Effector memory CD8-positive, alpha-beta T cell (primary cell): ENCODE measurements at places on chromosomes 3 and 15.
A peak's percentile ranks its signal among the peaks of the same experiment; 100 is the strongest.

DNA sequence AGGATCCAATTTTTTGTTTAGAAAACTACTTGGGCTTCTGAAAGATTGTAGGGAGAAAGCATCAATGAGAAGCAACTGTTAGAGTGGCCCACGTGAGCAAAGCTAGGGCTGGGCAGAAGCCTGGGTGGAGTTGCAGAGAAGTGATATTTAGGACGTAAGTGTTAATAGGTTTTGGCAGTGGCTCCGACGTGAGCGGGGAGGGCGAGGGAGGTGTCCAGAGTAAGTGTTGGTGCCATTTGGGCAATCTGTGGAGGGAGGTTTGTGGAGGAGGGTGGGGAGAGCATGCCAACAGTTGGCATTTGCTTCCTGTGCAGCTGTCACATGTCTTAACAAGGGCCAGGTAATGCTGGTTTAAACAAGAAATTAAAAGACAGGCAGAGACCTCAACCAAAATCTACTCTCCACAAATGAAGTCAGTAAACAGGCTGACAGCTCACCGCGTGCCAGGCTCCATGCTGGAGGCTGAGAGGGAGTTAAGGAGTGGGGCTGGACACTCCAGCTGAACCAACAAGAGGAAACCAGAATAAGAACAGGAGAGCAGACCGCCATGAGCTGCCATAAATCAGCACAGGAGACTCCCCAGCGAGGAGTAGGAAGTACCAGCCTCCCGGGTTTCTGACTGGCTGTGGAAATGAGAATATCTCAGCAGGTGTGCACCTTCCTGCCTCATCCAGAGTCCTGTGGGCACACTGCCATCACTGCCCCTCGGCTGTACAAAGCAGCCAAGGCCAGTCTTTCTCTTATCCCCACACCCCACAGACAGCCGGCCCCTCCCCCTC, 232.6 kb downstream of the ABHD5 start:
- no peak for DNase-seq

- peak; percentile 42 for DNase-seq
These were observed at the start of gene NRROS for GRCh38 chr3:196639483-196640296. TSS of gene NRROS (plus strand) at chr3:196639694. CDS start at chr3:196654540, 14,846 bp downstream.

GRCh38 chr3:144652573-144652972, 681.0 kb downstream of the DIPK2A start:
- DNase-seq, result no peak

DNA sequence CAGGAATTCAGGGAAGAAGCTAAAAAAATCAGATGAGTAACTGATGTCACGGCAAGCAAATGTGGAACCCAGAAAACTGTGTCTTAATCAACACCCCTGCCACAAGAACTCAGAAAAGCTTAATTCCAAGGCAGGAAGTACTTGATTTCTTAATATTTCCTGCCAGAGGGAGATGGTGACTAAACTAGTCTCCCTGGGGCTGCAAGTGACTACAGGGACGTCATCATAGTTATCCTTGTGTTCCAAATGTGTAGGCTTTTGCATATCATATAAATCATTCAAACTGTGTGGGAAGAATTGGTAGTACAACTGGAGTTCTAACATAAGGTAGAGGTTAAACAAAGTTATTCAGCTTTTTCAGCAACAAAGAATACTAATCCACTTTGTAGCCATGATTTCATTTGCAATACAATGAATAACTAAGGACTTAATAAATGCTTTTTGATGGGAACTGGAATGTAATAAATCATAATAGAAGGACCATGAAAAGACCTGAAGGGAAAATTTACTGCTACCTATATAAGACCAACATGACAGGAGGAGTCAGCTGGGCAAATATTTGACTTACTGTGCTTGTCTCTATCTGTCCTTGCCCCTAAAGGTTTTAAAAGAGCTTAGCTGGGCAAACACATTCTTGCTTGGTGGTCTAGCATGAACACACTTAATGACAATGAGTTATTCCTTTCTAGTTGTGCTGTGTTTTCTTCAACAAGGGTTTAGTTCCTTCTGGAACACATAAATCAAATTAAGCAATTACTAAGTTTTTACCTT, 76.0 kb upstream of the NECTIN3 start:
- no peak for DNase-seq

- DNase-seq, result no peak
These were observed 58.4 kb upstream of the RBP1 start for GRCh38 chr3:139597947-139598346.

DNA sequence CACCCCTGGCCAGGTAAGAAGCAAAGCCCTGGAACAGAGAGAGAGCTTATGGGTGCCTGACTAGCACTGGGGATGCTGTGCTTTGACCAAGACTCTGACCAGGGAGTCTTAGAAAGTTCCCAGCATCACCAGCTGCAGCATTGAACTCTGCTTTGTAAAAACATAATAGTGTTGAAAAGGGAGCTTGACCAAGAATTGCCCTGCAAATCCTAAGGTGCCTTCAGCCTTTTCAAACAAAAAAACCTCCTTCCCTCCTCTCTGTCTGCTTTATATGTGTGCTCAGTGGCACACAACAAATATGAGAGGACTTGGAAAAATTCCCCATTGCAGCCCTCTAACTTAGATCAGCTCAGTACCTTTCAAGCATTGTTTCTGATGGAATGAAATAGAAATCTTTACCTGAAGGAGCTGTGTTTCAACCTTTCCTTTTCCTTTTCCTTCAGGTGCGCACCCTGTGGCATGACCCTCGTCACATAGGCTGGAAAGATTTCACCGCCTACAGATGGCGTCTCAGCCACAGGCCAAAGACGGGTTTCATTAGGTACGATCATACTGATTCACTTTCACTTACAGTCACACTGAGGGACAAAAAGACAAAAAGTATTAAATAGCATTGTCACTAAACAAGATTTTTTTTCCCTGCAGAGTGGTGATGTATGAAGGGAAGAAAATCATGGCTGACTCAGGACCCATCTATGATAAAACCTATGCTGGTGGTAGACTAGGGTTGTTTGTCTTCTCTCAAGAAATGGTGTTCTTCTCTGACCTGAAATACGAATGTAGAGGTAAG, 13.0 kb downstream of the THBS1 start:
- peak; percentile 44 for DNase-seq

GRCh38 chr3:153897025-153897723, 224.0 kb upstream of the ARHGEF26 start:
- DNase-seq, result no peak

- DNase-seq, result no peak
These were observed 80.9 kb downstream of the STT3B start for GRCh38 chr3:31613654-31614053.

- no peak for DNase-seq
These were observed 80.9 kb downstream of the MLH1 start for GRCh38 chr3:37074178-37074577.

DNA sequence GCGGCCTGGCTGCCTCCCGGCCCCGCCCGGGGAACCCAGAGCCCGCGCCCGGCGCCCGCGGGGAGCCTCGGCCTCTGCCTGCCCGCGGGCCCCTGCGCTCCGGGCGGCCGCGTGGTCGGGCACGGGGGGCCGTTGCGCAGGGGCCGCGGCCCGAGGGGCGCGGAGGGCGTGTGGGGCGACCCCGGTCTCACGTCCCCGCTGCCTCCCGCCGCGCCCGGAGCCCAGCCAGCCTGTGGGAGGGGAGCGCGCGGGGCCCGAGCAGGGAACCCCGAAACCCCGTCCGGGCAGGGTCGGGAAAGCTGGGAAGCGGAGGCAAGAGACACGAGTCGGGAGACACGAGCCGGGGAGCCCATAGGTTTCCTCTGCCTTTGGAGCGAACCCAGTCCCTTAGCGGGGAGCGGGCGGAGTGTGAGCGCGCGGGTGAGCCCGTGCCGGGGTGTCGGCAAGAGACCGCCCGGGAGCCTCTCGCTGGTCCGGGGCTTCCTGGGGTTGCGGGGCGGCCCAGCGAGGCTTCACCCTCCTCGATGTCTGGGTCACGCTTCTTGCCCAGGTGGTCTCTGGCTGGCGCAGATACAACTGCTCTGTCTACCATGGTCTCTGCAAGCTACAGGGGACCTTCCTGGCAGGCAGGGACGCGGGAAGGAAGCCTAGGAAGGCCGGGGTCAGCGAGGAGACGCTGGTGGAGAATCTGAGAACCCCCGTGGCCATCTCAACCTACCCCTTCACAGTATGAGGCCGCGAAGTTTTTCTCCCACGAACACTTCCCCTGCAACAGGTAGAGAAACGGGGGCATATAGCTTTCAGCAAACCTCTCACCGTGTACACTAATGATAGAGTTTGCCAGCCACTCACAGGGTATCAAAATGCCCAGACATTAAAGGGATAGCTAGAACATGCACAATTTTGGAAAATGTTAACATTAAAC, 586 bp downstream of the LRRK1 start:
- DNase-seq, result no peak

GRCh38 chr15:70643783-70644125, 119.6 kb downstream of the UACA start:
- no peak for DNase-seq
